ENCODE measurements at places on chromosomes 3 and 15.

DNA sequence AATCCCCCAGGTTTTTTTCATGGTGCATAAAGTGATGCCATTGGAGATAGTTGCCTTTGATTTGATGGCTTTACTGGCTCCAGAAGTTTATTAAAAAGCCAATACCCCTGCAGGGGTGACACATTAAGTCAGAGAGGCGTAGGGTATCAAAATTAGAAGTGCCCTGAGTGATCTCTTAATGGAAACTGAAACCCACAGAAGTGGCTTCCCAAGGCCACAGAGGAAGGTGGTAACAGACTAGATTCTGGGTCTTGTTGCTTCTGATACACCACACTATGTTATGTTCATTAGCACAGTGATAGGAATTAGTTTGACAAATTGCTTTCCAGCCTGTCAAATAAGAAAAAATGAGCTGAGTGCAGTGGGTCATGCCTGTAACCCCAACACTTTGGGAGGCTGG lies 112.3 kb downstream of the IQCH start:
- DNase-seq, result no peak

- no peak for DNase-seq
Measured at GRCh38 chr3:165983284-165983683, 146.1 kb upstream of the BCHE start.

GRCh38 chr3:97009427-97010019 lies 195.1 kb downstream of the EPHA6 start:
- DNase-seq, result no peak

- DNase-seq, result no peak
Measured at GRCh38 chr3:171200750-171201088, 174.2 kb upstream of the SLC2A2 start.

GRCh38 chr3:115146418-115147328 lies at the start of gene ZBTB20:
ZBTB20 (minus strand) TSS chr3:115147288.
- DNase-seq, result peak; percentile 47

GRCh38 chr3:55691141-55691540 lies 204.0 kb upstream of the WNT5A start:
- no peak for DNase-seq

GRCh38 chr3:192382861-192383260 lies 344.5 kb downstream of the FGF12 start:
- no peak for DNase-seq

DNA sequence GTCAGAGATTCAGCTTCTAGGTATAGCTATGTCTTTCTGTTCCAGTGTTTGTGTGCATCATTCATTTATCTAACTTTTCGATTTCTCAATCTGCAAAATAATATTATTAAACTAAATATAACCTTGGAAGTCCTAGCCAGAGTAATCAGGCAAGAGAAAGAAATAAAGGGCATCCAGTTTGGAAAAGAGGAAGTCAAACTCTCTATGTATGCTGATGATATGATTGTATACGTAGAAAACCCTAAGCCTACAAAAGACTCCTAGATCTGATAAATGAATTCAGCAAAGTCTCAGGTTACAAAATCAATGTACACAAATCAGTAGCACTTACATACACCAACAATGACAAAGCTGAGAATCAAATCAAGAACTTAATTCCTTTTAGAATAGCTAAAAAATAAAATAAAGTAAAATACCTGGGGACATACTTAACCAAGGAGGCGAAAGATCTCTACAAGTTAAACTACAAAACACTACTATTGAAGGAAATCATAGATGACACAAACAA lies 718.2 kb downstream of the NTRK3 start:
- DNase-seq, result no peak

DNA sequence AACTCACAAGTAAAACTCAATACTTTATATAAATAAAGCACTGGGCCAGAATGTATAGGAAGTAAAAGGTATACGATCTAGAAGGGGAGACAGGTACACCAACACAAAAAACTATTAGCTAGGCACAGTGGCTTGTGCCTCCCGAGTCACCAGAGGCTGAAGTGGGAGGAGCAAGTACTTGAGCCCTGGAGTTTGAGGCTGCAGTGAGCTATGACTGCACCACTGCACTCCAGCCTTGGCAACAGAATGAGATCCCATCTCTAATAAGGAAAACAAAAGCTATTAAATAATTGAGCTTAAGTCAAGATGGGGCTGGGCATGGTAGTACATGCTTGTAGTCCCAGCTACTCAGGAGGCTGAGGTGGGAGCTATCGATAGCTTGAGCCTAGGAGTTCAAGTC lies 17.0 kb downstream of the PIK3CB start:
- DNase-seq, result no peak

- peak; percentile 27 for DNase-seq
Measured at GRCh38 chr15:85723960-85724945, 70.5 kb downstream of the KLHL25 start.

DNA sequence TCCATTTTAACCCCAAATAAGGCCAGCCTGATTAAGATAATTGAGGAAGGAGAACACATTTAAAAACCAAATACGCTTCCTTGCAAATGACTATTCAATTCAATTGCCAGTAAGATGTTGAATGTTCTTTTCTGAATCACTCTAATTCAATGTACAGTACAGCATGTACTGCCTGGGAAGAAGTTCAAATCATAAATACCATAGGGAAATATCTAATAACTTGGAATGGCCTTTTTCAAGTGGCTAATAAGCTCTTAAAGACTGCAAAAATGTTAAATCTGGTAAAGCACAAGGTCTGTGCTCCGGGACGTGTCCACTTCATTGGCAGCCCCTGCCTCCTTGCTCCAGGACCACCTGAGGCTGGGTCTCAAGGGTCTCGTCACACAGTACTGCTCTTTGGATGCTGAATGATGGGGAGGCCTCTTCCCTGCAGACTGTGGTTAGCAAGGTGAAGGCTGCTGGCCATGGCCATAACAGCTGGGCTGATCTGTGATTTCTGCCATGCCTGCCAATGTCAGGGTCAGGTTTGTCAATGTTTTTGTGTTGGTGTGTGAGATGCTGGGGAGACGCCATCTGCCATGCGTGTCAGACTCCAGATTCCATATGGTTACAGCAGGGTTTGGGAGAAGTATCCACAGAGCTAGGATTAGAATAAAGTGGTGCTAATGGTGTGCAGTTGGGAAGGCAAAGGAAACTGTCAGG lies 300.5 kb downstream of the ADAMTS17 start:
- no peak for DNase-seq

DNA sequence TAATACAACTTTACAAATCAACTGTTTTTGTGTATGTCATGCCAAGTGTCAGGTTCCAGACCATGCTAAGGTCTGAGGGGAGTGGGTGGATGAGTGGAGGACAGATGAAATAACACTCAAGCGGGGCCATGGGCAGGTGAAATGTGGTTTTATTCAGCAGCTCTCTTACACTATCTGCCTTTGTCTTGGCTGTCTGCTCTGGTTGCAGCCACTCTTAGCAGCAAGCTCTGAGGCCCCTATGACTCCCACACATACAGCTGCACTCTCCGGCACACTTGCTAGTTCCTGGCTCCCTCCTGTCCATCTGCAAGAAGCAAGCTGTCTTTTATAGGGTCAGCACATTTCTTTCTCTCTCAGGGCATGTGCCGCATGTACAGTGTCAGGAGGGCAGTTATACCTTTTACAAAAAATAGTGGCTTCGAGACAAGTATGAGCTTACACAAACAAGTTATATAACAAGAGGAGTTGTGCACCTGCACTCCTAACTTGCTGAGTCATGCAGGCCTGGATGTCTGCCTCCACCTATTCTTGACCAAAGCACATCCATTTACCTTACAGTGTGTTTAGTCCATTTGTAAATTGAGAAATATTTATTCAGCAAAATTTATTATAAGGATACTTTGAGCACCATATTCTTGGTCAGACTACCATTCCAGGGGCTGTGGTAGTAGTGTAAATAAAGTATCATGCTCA lies 683.7 kb upstream of the CBLB start:
- no peak for DNase-seq

DNA sequence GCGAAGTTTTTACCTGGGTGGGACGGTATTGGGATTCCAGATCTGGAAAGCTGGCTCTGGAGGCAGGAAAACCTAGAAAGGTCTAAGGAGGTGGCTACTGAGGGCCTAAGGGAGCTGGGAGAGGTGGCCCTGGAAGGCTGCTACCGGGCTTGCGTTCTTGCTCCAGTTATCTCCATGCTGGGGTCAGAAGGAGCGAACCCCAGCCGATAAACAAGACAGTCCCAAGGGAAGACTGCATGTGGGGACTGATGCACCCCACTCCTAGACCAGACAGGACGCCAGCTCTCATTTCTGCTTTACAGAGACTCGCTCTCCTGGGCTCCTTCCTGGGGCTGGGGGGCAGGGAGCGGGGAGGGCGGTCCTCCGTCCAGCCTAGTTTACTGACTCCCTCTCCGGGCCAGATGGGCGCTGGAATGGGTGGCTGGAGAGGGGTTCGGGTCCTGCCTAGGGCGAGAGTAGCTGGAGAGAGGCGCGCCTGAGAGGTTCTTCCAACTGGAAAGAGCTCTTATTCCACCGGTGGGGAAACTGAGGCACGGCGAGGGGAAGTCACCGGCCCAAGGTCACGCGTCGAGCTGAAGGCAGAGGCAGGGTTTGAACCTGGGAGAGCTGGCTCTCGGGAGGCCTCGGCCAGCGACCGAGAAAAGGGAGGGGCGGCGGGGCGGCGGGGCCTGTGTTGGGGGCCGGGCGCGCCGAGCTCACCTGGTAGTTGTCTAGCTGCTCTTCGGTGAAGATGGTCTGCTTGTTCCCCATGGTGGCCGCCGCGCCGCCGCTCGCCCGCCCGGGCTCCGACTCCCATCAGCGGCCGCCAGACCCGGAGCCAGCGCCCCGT lies 565 bp downstream of the CIB2 start:
- DNase-seq, result no peak

GRCh38 chr15:55741833-55742497 lies 987 bp downstream of the PRTG start:
- no peak for DNase-seq

DNA sequence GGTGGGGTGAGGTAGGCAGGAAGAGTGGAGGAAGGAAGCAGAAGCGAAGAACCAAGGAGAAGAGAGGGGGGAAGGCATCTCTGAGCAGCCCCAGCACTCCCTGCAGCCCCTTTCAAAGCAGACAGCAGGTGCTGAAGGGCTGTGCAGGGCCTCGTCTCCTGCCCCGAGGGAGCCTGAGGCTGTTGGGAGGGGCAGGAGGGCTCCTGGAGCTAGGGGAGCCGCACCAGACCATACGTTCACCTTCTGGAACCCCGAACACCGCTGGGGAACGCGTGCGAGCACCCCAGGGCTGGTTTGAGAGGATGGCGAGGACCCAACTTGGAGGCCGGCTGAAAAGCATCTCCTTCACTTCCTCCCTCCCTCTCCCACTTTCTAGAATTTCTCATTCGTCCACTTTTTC lies 259.8 kb downstream of the FAM43A start:
- no peak for DNase-seq

DNA sequence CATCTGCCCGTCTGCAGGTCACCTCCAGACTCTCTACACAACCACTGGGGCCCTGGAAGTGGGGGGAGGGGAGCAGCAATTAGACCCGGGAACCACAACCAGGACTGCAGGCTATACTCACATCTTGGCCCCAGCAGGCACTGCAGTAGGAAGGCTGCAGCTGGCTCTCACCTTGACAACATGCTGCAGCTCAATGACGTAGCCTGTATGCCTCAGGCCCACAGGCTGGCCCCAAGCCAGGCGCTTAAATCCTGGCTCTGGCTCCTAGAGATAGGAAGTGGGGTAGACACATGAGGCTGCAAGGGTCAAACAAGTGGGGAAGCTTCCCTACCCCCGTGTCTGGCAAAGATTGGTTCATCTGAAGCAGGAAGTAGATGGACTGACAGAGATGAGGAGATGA lies 4.6 kb upstream of the QRICH1 start:
- no peak for DNase-seq

DNA sequence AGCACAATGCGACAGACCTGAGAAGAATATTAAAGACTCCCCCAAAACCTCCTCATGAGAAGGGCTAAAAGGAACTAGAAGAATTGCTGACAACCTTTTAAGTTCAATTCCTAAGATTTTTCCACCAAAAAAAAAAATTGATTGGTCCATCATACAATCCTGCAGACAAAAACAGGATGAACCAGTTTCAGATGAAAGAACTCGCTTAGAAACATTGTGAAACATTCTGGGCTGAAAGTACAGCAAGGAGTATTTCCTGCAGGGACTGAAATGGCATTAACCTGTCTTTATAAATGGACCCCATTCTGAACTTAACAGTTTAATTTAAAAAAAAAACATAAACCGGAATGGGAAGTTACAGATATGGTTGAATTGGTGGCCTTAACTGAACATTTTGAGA lies 96.0 kb upstream of the FAM174B start:
- DNase-seq, result no peak

DNA sequence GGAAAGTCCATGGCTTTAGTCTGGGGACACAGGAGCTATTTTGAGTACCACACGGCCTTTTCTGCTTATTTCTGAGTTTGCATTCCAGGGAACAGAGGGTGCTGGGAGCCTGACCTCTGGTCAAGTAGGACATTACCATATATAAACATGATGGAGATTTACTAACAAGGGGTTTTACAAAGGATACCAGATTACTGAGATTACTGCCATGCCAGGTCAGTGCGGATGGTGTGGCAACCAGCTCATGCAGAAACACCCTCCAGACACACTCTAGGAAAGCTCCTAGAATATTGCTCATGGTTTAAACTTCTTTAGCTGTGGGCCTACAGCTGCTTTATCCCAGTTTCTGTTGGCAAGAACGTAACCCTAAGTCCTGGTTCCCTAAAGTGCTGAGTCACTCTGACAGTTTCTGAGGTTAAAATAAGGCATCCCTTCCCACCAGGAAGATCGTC lies 54.3 kb upstream of the AGTR1 start:
- no peak for DNase-seq

- DNase-seq, result peak; percentile 21
Measured at GRCh38 chr3:143855183-143855582, 6.9 kb upstream of the SLC9A9 start.

- no peak for DNase-seq
Measured at GRCh38 chr3:127407026-127407939, 119.4 kb upstream of the PRR20G start.

DNA sequence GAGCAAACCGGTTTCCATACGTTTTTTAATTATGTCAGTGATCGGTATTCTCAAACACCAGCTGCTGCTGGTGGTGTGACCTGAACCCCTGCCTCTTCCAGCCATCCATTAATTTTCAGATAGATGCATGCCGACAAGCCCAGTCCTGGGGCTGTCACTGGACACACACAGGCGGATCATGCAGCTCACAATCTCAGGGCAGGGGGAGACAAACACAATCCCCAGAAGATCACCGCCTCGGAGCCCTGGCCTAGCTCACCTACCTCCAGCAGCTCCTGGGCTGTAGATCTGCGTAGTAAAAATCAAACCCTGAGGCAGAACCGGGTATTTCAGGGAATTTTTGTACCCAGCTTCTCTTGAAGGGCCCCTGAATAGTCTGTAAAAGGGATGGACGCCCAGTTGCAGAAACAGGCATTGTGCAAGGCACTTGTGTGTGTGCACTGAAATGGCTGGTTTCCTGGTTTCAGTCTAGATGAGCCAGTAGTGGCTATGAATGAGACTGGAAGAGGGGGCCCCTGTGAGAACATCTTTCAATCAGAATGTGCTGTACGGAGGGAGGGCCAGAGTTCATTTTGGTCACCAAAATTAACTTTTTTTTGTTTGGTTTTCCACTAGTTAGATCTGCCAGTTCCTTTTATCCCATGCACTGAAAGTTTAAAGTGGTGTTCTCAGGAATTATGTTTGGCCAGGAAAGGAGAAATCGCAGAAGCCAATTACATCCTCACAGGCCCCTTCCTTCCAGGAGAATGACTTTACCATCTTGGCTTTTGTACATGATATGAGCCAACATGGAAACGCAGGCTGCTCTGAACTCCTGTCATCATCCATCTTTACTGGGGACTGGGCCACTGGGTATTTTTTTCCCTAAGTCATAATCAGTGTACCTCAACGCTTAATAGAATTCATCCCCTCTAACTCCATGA lies 55.0 kb upstream of the RPL32 start:
- no peak for DNase-seq

- no peak for DNase-seq
Measured at GRCh38 chr3:39272191-39272590, 7.6 kb downstream of the CX3CR1 start.

All from CD4-positive, alpha-beta T cell treated with Interleukin-6 at 100 ng/mL for 8 hours (primary cell).